ENCODE measurements at places on chromosomes 7 and 10.

GRCh38 chr7:25329815-25330214, 101.5 kb upstream of the NPVF start:
- no peak for DNase-seq

- DNase-seq = no peak
Observed at GRCh38 chr10:52955337-52955736, 182.8 kb upstream of the MBL2 start.

GRCh38 chr7:94042381-94042780, 38.2 kb upstream of the BET1 start:
- no peak for DNase-seq

GRCh38 chr10:127210936-127211466, 14.6 kb upstream of the INSYN2A start:
- DNase-seq = no peak

GRCh38 chr7:16492513-16493062, 27.1 kb upstream of the SOSTDC1 start:
- no peak for DNase-seq

DNA sequence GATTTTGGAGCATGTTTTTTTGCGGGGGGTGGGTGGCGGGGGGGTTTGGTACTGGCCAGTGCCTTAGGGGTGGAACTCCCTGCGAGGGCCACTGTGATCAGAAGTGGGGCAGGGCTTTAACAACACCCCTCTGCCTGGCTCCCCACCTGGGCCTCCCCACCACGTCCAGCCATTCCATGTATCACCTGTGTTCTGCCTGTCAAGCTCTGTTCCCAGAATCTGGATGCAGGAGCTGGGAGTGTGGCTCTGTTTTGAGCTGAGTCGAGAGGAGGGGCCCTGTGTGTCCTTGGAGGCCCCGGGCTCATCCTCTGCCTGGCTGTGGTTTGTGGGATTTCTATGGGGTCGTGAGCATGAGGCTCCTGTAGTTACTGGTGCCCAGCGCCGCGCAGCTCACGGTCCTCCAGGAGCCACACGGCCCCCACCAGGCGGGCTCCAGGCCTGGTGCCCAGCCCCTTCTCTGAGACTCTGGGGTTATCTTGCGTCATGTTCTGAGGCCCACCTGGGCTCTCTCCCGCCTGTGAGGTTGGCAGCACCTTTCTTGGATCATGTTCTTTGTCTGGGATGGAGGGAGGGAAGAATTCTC, 29.6 kb downstream of the PFKFB3 start:
- DNase-seq = no peak

GRCh38 chr7:35992436-35992835, 160.6 kb upstream of the EEPD1 start:
- DNase-seq = no peak

DNA sequence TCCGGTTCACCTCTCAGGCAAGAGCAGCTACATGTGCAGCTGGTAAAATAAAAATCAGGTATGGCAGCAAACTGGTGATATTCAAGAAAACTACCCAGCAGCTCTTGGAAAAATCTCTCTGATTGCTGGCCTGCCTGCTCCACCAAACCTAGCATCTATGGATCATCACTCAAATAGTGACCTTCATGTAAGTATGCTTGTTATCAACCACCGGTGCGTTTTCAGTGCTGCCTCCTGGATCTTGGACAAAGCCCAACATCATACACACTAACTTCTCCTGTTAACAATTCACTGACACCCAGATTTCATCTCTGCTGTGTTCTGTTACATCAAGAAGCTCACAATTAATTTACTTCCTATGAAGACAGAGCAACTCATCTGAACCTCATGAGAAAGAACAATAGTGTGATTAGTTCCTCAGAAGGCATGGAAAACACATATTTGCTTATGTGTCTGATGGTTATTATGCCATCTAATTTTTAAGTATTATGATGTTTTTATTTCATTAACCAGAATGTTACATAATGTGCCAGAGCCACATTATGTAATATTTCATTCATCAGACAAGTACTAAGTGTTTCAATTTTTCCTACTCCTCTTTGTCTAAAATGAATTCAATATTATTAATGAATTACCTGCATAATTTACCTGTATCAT, 8.8 kb downstream of the CDK6 start:
- DNase-seq = no peak

DNA sequence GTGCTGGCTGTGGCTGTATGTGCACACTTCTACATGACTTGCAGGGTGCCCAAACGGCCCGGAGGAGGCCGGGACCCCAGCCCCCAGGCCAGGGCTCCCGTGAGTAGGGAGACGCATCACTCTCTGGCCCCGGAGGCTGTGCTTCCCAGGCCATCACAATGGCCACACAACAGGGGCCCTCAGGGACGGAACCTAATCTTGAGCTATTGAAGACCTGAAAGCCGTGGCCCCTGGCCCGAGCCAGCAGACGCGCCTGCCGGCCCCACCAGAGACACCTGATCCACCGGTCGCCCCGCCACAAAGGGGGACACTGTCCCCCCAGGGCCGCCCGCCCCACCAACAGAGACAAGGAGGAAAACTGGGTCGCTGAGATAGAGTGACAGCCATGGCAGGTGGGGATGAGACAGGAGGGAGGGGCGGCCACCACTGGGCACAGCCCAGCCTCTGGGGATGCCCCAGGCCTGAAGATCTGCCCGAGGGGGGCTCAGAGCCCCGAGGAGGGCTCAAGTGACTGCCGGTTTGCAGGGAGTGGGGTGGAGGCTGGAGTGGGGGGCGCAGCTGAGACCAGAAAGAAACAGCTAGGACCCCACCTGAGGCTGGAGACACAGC, 10.2 kb upstream of the LFNG start:
- no peak for DNase-seq

DNA sequence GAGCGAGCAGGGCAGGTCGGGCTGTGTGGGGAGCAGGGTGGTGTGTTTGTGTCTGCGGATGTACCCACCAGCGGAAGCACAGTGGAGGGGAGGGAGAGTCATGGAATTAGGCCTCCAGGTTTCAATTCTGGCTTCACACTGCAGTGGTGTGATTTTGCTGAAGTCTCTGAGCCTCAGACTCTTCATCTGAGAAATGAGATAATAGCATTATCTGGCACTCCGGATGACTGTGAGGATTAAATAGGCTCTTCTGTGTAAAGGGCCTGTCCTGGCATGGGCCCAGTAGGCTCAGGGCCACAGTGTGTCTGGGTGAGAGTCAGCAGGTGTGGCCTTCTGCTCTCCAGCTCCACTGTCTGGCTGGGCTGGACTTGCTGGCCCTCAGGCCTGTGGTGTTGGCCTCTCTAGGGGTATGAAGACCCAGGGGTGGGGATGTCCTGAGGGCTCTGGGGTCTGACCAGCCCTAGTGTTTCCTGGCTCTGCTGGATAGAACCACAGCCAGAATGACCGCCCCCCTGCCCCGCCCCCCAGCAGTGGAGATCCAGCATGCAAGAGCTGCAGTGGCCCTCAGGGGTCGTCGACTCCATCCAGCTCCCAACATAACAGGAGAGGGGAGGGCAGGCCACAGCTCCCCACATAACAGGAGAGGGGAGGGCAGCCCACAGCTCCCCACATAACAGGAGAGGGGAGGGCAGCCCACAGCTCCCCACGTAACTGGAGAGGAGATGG, 178.6 kb downstream of the RPS24 start:
- DNase-seq = no peak

DNA sequence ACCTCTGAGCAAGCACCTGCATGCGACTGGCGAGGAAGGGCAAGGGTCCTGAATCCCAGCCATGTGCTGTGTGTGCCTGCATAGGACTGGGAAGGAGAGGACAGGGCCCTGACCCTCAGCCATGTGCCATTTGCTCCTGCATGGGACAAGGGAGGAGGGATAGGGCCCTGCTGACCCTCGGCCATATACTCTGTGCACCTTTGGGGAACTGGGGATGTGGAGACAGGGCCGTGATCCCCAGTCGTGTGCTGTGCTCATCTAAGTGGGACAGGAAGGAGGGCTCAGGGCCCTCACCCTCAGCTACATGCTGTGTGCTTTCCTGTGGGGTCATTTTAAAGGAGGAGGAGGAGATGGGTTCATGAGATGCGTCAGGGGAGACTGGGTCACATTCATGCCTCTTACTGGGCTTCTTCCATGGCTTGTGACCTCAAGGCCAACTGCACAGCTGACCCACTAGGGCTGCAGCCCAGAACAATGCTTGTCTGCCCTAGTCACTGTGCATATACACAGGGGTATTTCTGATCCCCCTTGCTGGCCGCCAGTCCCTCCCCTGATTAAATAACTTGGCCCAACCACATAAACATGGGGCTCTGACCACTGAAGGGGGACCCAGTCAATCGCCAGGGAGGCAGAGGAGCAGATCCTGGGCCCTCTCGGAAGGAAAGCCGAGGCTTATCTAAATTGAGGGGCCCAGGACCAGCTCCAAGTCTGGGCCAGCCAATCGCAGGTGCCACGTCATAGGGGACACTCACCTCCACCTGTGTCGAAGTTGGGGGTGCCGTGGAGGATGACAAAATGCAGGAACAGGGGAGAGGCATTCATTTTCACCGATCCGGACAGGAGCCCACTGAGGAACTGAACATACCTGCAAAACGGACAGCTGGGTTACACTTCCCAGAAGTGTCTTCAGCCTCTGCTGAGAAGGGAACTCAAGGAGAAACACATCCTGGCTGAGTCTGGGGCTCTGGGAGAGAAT, 167.3 kb downstream of the TNS3 start:
- DNase-seq = no peak

- peak; percentile 5 for DNase-seq
Observed at GRCh38 chr10:104622598-104623209, 18.4 kb upstream of the SORCS3 start.

- DNase-seq = no peak
Observed at GRCh38 chr7:5607951-5608656, 173.4 kb downstream of the RNF216 start.

DNA sequence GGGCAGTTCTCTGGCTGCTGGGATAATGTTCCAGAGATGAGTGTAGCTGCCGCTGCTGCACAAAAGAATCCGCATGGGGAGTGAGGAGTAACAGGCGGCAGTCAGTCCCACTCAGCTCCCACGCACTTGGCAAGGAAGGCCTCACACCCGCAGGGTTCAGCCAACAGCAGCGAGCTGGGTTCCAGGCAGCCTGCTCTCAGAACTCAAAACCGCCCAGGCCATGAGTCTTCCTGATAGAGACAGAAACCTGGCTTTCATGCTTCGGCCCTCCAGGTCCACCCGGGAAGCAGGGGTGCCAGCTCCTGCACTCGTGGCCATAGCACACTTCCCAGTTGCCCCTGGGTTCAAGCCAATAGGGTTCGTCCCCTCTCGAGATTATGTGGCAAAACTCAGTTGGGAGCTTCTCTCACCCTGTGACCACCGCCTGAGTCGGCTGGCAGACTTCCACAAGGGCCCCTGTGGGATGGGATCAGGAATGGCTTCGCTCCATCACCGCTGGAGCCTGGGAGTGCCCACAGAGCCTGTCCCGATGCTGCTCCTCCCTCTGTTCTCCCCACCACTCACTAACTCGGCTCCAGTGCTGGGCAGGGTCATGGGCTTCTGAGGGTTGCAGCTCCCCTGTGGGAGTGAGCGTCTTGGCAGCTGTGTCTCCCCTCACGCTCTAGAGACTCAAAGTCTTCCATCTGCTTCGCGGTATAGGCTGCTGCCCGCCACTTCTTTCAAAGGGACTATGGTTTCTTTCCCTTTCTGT, 20.6 kb downstream of the CLRN3 start:
- DNase-seq = no peak

DNA sequence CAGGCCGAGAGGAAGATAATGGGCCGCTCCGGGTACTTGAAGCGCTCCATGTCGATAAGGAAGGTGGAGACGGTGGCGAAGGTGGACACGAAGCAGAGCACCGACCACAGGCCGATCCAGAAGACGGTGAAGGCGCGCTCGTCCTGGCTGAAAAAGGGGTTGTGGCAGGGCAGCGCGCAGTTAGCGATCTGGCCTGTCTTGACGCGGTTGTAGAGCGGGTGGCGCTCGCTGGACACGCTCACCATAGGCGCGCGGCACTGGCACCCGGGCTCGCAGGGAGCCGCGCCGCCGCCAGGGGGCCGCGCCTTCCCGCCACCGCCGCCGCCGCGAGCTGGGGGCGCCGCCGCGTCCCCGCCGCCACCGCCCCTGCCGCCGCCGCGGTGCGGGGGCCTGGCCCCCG, 1.6 kb downstream of the FZD8 start:
- peak; percentile 39 for DNase-seq

- no peak for DNase-seq
Observed at GRCh38 chr10:132294561-132295318, 13.0 kb downstream of the STK32C start.

DNA sequence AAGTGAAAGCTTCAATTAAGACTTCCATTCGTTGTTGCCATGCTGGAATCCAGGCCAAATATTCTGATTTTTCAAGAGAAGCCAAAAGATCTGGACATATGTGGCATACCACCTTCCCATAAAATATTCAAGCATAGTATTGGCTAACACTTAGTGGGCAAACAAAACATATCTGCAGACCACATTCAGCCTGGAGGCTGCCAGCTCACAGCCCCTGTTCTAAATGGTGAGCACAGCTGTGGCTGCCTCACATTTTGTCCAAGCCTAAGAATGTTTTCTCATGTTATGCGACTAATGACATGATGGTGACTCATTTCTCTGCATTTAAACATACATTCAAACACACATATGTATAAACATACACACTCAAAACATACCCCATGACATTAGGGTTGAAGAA, 10.6 kb upstream of the CALU start:
- no peak for DNase-seq

All from CD4-positive, alpha-beta T cell treated with Interleukin-6 for 4 hours (primary cell).